ENCODE measurements at places on chromosomes 1 and 21.

- DNase-seq = no peak
Observed at GRCh38 chr21:37245151-37245550, 22.0 kb downstream of the VPS26C start.

DNA sequence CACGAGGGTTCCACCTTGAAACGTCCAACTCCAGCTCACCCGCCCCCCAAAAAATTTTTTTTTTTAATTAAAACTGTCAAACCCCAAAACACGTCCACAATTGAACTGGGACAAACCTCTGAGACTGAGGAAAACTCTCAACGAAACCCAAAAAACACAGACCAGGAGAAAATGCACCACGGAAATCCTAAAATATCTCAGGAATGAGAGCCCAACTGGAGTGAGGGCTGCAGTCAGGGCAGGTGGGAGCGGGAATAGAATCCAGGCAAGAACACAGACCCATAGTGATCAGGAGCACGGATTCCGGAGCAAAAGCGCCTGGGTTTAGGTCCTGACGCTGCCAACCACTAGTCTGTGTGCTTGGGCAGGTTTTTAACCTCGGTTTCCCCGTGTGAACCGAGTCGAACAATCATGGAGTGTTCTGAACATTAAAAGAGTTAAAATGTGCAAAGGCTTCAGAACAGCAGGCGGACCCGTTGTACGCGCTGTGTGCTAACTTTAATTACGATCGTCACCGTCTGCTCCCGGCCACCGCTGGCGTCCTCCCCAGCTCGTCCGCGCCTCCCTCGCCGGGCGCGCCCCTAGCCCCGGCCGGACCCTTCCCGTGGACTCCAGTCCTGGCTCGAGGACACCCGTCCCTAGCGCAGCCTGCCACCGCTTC, 624 bp downstream of the ARHGAP29 start:
- DNase-seq = peak; percentile 86

DNA sequence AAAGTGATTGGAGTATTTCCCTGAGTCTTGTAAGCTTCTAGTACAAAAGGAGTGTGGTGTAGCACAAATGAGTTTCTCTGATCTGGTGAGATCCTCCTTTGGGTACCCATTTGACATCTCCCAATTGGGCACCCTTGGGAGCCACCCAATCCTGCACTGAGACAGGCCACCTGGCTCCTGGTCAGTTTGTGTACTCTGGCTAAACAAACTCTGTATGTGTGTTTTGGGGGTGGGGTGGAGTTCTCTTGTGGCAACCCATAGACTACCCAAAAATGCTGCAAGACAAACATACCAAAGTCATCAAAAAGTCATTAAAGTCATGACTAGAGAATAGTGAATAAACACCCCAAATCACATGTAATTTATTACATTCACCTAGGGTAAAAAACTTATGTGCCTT, 8.4 kb upstream of the HIVEP3 start:
- DNase-seq = no peak

DNA sequence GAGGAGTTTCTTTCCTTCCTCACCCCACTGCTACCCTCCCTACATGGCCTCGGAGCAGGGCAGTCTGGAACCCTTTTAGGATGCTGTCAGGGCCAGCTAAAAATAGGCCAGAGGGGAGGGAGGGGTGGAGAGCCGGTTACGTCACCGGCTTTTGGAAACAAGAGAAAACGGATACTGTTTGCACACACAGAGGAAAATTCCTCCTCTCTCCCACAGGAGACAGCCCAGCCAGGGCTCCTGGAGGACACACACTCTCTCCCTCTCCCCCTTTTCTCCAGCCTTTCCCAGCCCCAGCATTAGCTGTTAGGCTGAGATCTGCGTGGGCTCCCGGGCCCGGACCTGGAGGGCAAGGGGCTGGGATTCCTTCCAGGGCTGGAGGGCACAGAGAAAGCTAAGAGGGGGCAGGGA, 20.0 kb upstream of the ALDH4A1 start:
- DNase-seq = peak; percentile 86

GRCh38 chr1:31502926-31503511, 73.3 kb upstream of the TINAGL1 start:
- DNase-seq = no peak

GRCh38 chr1:200332716-200333115, 77.1 kb downstream of the ZNF281 start:
- DNase-seq = no peak

GRCh38 chr1:92805216-92805615, 20.3 kb upstream of the EVI5 start:
- no peak for DNase-seq

DNA sequence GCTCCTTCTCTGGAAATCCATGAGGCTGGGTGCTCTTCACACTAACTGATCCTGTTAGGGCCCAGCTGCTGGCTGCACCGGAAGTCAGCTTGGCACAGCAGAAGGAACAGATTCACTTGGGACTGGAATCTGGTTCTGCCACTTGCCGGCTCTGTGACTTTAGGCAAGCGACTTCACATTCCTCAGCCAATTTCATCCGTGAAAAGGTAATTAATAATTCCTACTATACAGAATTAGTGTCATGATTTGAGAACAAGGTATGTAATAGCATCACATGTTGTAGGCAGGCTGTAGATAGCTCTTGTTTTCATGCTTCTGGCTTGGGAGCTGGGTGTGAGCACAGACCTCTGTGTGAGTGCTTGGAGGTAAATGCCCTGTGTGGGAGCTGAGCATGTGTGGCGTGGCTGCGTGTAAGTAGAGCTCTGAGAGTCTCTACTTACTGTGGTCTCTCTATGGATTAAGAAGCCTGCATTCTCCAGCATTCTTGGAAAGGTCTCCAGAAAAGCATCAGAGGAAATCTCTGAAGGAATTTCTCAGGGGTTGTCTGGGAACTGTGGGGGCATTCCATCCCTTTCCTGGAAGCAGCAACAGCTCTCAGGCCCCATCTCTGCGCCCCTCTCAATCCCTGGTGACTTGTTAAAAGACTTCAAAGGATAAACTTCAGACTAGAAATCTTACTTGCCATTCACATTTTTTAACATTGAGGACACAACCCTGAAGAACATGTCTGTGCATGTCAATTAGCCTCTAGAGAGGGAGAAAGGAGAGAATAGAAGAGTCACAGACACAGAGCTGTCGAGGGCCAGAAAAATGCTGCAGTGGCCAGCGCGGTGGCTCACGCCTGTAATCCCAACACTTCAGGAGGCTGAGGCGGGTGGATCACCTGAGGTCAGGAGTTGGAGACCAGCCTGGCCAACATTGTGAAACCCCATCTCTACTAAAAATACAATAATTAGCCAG, 47.7 kb upstream of the PPM1J start:
- peak; percentile 36 for DNase-seq

DNA sequence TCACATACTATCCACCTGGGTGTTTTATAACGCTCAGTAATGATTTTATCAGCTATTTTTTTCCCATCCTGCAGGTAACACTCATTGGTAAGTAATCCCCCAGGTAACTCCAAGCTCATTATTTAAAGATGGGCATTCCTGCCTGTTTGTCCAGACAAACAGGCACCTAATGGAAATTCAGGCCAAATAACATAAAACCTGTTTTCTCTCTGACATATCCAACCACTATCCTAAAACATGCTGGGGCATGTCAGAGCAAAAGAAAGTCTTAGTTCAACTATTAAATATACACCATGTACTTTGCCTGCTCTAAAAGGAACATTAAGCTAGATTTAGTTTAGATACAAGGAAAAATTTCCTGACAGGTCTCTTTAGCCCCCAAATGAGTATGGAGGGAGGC, 987.7 kb downstream of the TTLL7 start:
- DNase-seq = no peak

DNA sequence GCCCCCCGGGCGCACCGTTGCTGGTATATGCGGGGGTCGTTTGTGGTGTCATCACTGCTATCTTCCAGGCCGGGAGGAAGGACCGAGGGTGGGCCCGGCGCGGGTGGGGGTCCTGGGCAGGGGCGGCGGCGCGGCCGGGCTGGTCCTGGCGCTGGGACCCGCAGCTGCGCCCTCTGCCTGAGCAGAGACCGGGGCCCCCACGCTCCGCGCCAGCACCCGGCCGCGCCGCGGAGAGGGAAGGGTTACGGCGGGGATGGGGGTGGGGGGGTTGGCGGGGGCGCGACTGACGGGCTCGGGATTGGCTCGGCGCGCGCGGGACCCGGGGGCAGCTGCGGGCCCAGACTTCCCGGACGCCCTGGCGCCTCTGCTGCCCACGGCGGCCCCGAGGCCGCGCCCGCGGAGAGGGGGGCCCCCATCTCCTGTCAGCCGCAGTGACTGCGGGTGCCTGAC, 13.8 kb upstream of the SAMD11 start:
- DNase-seq = peak; percentile 22

GRCh38 chr1:165240492-165240891, 116.0 kb downstream of the LMX1A start:
- DNase-seq = peak; percentile 50

GRCh38 chr21:46391773-46392172, 66.9 kb upstream of the DIP2A start:
- no peak for DNase-seq

- peak; percentile 91 for DNase-seq
Observed at GRCh38 chr1:25619101-25619890, 2.7 kb downstream of the MAN1C1 start.

GRCh38 chr1:64280001-64280400, 76.6 kb downstream of the UBE2U start:
- DNase-seq = no peak

DNA sequence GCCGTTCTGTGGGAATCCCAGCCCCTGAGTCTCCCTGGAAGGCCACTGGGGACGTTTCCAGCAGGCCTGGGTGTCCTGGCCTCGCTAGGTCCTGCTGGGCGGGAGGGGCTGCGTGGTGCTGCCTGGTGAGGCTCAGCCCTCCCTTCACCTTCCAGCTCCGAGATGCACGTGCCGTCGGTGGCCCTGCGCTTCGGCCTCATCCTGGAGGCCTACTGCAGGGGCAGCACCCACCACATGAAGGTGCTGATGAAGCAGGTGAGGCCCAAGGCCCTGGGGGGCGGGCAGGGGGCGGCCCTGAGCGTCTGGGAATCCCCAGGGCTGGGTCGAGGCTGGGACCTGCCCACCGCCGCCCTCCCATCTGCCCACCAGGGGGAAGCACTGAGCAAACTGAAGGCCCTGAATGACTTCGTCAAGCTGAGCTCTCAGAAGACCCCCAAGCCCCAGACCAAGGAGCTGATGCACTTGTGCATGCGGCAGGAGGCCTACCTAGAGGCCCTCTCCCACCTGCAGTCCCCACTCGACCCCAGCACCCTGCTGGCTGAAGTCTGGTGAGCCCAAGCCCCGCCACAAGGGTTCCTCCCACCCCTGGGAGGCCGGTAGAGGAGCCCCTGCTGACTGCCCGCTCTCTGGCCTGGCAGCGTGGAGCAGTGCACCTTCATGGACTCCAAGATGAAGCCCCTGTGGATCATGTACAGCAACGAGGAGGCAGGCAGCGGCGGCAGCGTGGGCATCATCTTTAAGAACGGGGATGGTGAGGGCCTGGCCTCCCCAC, 70.3 kb downstream of the PIK3CD start:
- DNase-seq = peak; percentile 80

- DNase-seq = no peak
Observed at GRCh38 chr1:223233019-223233409, 90.0 kb upstream of the TLR5 start.

- no peak for DNase-seq
Observed at GRCh38 chr1:41362357-41362721, 1.1 kb downstream of the FOXO6 start.

DNA sequence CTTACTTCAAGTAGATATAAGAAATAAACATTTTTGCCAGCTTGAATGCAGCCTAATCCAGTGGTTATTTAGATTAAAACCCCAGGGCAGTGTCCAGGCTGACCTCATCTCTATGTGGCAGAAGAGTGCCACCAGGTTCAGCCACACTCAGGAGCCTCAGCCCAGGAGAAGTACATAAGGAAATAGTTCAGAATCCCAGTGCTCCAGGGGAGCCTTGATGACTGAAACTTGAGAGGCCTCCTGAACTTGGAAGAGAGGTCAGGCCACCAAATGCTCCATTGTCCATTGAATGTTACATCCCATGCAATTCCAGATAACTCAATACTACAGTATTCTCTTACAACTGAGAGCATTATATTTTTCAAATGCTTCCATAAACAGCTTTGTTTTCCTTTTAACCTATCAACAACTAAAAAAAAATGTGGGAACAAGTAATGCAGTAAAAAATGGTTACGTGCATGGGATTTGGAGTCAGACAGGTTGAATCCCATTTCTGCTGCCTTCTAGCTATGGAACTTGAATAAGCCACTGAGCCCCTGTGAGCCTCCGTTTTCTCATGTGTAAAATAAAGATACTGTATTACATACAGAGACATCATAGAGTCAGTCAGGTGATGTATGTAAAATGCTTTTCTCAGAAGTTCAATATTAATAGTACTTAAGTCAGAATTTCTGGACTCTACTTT, 248.0 kb downstream of the PLPP3 start:
- no peak for DNase-seq

Measured in eye (tissue), 1 donor.